ENCODE measurements at places on chromosomes 3 and 15.

DNA sequence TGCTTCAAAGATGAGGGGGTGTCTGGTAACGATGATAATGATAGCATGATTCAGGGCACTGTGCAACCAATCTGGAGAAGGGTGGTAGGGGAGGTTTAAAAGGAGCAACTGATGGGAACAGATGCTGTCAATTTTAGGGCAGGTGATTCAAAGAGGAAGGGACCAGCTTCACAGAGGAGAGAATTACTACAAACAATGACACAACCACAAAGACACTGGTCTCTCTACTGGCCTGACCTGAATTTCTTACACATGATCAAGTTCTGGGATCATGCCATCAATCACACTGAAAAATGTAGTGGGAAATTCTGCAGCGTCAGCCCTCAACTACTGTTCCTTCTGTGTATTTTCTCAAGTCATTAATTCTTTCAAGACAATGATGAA is 2.6 kb upstream of the CDV3 start:
- no peak for DNase-seq

DNA sequence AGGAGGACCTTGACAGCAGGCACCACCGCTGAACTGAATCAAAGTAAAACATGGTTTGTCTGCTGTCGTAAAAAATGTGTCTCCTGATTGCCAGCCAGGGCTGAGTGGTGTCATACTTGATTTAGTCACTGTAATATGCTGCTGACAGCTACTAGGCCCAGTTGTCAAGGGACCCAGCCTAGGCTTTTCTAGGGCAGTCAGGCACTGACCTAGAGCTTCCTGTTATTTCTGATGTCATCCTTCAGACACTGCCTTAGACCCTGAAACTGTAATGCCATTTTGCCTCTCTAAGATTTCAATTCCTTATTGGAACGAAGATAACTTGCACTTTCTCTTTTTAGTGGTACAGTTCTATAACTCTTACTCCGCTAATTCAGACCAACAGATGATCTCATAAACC is 2.6 kb upstream of the MRPL3 start:
- DNase-seq: no peak

GRCh38 chr3:32551496-32551895 is 19.2 kb downstream of the DYNC1LI1 start:
- no peak for DNase-seq

DNA sequence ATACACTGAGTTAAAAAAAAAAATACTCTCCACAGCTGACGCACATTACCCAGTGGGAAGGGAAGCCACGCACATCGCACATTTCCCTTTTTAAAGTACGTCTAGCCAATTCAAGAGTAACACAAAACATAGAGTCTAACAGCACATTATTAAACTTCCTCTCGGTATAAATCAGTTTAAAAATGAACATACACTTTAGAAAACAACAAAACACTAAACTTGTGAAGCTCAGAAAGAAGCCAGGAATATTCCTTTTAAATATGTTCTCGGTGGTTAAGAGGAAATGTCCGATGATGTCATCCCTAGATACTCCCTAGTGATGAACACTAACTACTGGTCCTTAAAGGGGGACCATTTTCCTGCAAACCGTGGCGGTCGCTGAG is 721 bp downstream of the MYEF2 start:
- DNase-seq: no peak

DNA sequence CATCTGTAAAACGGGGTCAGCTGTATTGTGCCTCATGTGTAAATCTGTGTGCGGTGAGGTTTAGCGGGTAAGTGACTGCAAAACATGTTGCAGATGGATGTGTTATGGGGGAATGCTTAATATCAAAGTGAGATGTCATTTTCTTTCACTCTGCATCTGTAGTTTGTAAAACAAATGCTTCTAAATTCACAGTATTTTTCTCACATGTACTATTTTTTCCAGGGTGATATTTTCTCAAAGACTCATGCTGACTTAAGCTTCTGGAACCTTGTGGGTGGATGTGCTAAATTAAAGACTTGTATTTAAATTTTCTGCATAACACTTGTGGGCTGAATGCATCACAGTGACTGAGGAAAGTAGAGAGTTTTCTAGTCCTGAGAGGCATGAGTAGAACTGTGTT is 115.2 kb upstream of the TP63 start:
- DNase-seq: no peak

DNA sequence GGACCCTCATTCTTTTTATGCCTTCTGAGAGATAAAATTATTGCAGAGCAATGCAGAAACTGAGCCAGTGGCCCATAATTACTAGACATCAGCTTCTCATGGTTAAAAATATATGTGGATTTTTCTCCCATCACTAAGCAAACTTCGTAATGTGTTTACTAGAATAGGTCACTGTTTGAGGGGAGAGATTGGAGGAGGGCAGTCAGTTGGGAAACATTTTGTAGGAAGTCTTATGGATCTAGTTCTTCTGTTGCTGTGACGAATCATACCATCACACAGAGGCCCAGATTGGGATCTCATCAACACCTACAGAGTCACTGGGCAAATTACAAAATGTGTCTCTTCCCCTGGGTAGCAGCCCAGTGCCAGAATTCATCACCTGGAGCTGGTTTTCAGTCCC is 81.4 kb downstream of the PDE8A start:
- DNase-seq: no peak

- no peak for DNase-seq
Measured at GRCh38 chr15:80841541-80841940, 62.4 kb downstream of the CEMIP start.

GRCh38 chr15:63876085-63876662 is 42.4 kb upstream of the HERC1 start:
- no peak for DNase-seq

GRCh38 chr15:97234851-97235610 is 725.5 kb upstream of the ARRDC4 start:
- peak; percentile 16 for DNase-seq

DNA sequence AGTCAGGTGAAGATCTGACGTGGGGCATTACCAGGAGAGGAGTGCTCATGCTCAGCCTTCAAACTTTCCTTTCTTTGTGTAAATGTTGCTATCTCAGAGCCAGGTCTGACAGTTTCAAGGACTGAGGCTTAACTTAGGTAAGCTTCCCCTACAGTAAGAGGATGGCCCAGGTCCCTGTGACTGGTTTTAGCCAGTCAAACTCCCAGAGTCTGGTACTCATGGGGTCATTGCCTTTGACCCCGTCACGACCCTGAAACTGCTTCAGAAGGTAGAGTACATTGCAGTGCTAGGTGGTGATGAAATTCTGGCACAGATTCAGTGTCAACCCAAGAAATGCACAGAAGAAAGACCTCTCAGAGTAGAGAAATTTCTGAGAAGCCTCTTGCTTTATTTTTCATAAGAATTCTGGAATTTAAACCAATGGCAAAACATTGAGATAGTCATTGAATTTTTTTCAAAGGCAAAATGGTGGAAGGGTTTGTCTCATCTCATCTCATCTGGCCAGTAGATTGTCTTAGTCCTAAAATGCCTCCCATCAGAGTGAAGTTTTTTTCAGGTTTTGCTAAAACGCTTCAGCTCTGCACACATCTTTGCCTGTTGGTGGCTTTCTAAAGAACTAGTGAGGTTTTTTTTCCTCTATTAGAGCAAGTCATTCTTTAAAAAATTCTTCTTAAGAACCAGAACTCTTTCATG is 23.1 kb downstream of the ZBTB38 start:
- DNase-seq: no peak

GRCh38 chr15:62498278-62498677 is 333.2 kb upstream of the C2CD4B start:
- no peak for DNase-seq

DNA sequence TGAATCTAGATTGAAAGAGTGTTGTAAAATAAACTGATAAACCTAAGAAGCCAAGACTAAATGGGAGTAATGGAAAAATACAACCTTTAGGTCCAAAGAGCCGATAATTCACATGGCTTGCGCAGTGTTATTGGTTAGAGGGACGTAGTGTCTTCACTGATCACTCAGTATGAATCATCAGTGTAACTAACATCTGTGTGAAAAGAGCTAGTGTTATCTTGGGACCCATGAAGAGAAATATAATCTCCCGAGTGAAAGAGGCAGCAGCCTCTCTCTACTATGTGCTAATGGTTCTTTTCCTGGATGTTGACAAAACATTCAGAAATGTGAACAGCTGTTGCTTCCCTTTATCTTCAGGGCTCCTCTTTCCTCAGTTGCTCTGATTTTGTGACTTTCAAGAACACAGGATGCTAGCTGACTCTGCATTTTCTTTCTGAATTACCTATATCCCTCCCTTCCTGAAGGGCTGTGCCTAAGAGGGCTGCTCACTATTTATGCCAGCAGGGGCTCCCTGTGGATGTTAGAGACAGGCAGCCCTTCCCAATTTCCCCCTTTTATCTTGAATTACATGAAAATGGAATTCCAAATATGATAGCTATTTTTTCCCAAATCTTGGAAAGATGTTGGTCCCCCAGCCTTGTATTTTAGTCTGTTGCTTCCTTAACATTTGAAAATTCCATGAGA is 128.8 kb downstream of the GRM7 start:
- no peak for DNase-seq

DNA sequence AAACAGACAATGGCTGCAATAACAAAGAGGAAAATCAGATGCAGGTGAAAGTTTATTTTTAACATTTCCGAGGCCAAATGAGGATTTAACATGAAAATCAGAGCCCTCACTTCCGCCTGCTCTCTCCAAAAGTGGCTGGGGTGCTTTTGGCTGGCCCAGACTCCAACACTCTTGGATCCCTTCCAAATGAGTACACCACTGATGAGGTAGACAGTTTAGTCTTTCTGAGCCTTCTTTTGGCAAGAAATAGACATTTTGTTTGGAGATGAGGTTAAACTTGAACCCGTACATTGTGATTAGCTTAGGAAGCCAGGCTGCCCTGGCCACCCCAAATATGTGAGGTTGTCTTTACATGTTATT is 51.0 kb upstream of the TRA2B start:
- no peak for DNase-seq

DNA sequence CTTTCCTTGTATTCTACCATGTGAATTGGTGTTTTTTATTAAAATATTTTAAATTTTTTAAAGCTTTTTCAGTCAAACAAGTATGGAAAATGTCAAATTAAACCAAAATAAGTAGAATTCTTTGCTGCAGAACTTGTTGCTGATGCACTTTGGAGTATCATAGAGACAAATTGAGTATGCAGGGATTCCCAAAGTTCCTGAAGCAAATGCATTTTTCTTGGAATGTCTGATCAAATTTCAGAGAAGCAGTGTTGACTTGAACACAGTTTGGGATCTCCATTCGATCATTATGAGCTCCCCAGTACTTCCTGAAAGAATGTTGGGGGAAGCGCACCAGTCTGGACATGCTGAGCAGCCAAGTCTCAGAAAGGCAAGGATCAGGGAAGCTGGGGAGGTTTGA is 517.8 kb upstream of the CFAP20DC start:
- no peak for DNase-seq

DNA sequence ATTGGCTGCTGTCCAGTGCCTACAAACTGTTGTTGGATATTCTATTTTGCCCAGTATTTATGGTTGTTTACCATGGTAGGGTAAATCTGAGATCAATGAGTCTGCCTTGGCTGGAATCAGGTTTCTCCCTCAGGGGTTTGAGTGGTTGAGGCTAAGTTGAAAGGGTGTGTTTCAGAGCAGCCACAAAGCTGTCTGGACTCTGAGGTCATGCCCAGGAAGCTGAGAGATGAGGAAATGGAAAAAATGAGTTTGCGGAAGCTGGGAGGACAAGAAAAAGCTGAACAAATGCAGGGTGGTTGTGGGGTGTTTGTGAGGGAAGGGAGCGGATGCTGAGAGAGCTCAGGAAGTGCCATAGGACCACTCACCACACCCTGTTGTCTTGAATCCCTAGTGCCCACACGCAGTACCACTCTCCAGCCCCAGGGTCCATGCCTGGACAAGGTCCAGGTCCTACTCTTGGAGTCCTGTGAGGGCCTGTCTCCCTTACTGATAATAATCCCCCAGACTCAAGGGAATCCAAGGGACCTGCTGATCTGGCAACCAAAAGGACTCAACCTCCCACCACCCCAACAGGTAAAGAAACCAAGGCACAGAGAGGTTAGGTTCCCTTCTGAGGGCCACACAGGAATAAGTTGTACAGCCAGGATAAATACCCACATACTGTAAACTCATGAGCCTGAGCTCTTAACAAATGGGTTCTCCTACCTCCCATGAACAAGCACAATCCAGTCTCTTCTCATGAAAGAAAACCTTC is 81.6 kb downstream of the PPCDC start:
- DNase-seq: no peak

GRCh38 chr3:126847061-126847460 is 135.9 kb upstream of the PLXNA1 start:
- no peak for DNase-seq

DNA sequence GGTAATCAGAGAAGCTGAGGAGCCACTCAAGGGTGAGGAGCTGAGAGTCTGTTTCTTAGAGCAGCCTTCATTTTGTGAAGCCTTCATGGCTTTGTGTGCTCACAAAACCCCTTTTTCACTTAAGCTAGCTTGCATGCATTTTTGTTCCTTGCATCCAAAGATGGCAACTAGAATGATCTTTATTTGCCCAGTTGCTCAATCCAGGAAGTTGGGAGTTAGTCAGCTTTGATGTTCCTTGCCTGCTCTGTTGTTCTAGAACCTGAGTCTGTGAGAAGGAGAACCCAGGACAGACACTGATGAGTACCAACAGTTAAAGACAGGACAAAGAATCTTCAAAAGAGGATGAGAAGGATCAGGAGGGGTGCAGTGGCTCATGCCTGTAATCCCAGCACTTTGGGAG is 81.8 kb downstream of the IL20RB start:
- DNase-seq: no peak

DNA sequence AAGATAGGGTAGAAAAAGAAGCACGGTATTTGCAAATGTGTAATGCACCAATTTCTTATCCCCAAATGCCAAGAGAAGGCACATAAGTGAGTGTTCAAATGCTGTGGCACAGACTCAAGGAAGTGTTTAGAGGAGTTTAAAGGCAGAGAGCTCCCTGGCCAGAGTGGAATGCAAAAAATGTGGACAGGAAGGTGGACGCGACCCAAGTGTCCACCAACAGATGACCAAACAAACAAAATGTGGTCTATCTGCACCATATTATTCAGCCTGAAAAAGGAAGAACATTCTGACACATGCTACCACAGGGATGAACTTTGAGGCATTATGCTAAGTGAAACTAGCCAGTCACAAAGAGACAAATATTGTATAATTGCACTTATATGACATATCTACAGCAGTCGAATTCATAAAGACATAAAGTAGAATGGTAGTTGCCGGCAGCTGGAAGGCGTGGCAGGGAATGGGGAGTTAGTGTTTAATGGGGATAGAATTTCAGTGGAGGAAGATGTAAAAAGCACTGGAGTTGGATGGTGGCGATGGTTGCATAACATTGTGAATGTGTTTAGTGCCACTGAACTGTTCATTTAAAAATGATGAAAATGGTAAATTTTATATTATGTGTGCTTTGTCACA is 126.6 kb downstream of the SRGAP3 start:
- no peak for DNase-seq

- DNase-seq: peak; percentile 1
Measured at GRCh38 chr3:179531576-179531975, 31.1 kb upstream of the ACTL6A start.

GRCh38 chr3:188220097-188220788 is 66.3 kb downstream of the LPP start:
- DNase-seq: no peak

Measured in amygdala (tissue), 56 donors.